ENCODE measurements at places on chromosomes 7 and 10.

DNA sequence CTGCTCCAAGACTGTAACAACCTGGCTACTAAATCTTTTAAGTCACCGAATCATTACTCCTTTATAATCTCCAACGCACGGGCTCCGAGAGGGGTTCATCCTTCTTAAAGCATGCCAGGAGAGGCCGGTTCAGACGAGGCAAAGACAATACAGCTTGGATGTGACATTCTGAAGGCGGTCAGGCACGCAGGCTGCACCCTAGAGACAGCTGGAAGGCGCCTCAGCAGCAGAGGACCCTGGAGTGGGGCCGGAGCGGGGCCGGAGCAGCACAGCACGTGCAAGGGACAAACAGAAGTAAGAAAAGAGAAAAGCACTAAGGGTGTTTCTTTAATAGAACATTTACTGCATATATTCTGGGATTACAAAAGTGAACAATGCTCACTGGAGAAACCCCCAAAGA is 97.8 kb upstream of the PPP2R2D start:
- DNase-seq = no peak

DNA sequence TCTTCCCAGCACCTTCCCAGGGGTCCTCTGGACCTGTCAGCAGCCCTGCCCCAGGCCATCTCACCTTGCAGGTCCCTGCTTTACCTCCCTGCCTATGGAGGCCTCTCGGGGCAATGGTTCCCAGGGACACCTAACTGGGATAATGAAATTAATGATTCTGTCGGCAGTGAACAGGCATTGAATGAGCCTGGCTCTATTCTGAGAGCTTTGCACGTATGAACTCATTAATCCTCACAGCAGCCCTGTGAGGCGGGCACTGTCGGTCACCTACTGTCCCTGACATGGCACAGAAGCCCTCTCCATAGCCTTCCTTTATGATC is 22.9 kb downstream of the ADCYAP1R1 start:
- no peak for DNase-seq

DNA sequence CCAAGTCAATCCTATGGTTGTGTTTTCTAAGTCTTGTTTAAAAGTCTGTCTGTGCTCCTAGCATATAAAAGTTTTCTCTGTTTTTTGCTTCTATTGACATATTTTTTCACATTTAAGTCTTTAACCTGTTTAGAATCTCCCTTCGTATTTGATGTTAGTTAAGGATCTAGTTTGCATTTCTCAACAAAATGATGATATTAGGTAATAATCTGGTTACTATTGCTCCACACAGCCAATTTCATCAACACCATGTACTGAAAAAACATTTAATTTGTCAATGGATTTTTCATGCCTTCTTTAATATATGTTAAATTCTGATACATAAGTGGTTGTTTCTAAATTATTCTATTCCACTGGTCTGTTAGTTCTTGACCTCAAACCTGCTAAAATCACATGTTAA is 17.5 kb upstream of the TSGA13 start:
- no peak for DNase-seq

DNA sequence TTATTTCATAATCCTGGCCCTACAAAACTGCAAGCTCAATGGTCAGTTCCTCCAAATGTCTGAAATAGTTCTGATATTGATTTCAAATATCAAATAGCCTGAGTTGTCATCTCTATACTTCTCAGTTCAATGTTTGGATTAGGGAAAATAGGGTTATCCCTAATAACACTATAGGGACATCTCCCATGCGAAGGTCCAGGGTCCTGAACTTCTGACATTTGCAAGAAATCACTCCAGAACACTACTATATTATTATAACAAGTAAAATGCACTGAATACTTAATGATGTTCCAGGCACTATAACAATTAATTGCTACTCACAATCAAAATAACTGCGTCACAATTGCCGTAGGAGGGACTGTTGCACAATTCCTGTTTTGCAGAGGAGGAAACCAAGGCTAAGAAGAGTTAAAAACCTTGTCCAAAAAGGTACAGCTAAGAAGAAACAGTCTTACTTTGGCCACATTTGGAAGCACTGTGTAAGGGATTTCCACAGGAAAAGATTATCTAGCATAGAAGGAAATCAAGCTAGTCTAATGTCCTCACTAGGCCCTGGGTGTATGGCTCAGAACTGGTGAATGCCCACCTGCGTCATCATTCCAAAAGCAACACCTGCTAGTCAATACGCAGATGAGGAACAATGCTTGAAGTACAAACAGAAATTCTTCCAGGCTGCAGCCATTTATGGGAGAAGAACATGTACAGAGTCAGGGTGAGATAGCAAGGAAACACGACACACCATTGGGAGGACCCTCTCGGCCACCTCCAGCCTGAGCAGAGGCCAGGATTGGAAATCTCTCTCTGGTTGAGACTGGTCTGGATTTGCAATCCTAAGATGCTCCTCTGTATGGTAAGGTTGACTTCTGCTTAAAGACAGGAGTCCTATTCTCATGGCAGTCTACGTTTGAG is 48.3 kb downstream of the ABLIM1 start:
- no peak for DNase-seq

GRCh38 chr10:95976362-95977229 is 66.8 kb upstream of the CCNJ start:
- DNase-seq = no peak

GRCh38 chr7:80403686-80404241 is 108.1 kb downstream of the GNAT3 start:
- DNase-seq = no peak

- no peak for DNase-seq
Observed at GRCh38 chr7:87759501-87759900, 116.7 kb downstream of the SLC25A40 start.

GRCh38 chr7:153406486-153406872 is 645.7 kb upstream of the DPP6 start:
- DNase-seq = no peak

GRCh38 chr7:618539-619367 is 99.1 kb upstream of the PDGFA start:
- no peak for DNase-seq

DNA sequence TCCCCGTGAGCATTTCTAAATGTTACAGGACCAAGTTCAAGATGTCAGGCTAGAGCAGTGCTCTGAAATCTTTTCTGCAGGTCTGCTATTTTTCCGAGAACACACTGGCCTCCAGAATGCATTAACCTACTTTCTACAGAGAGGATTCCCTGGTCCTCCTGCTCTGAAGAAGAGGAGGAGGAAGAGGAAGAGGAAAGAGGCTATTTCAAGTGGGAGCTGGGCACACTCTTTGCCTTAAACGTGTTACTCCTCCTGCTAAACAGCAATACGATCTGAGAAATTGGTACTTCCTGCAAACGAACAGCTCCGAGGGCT is 157.4 kb downstream of the FRMD4A start:
- DNase-seq = no peak

DNA sequence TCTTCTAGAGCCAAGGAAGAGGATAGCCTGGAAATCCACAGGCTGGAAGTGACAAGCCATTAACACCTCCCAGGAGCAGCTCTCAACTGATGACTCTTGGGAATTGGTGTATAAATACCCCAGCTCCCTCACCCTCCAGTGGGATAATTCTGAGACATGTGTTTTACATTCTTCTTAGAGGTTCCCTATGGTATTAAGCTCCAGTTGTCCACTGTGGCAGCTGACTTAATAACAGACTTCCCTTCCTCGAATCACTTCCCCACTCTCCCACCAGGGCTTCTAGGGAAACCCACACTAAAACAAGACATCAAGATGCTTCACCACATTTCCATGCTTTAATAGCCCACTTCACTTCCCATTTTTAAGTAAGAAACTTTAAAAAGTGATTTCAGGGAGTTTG is 47.2 kb downstream of the FAM107B start:
- DNase-seq = no peak

DNA sequence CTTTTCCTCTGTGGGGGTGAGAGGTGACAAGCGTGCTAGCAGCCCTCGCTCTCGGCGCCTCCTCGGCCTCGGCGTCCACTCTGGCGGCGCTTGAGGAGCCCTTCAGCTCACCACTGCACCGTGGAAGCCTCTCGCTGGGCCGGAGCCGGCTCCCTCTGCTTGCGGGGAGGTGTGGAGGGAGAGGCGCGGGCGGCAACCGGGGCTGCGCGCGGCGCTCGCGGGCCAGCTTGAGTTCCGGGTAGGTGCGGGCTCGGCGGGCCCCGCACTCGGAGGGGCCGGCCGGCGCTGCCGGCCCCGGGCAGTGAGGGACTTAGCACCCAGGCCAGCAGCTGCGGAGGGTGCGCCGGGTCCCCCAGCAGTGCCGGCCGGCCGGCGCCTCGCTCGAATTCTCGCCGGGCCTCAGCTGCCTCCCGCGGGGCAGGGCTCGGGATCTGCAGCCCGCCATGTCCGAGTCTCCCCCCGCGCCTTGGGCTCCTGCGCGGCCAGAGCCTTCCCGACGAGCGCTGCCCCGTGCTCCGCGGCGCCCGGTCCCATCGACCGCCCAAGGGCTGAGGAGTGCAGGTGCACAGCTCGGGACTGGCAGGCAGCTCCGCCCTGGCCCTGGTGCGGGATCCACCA is 352.8 kb upstream of the PODXL start:
- no peak for DNase-seq

GRCh38 chr7:85489498-85489897 is 302.6 kb upstream of the SEMA3D start:
- DNase-seq = no peak

DNA sequence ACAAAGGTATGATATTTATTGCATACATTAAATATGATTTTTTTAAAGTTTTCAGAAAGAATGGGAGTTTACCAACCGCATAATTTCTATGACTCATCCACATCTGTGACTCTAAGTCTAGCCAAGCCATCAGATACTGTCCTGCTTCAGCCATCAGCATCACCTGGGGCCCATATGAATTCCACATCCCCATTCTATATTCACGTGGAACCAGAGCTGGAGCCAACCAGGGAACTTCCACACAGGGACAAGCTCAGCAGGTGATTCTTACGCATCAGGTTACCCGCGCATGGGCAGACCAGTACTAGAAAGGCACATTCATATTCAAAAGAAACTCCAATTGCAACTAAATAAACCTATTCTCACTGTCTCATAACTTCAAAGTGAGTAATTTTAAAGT is 817.7 kb upstream of the IGFBP3 start:
- DNase-seq = no peak

DNA sequence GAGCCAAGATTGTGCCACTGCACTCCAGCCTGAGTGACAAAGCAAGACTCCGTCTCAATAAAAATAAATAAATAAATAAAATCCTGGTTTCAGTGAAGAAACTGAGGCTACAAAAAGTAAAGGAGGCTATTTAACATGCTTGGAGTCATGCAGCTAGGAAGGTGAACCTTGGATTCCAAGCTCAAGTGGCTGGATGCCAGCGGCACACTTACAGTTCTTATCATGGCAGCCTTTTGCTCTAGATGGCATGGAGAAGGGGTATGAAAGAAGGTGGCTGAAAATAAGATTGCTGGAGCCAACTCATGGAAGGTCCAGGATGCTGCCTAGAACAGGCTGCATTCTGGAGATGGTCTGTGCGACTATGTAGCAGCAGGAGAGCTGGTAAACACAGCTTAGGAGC is 170.0 kb downstream of the SLC25A13 start:
- DNase-seq = no peak

- DNase-seq = no peak
Observed at GRCh38 chr10:125016611-125017202, 74.8 kb downstream of the ZRANB1 start.

DNA sequence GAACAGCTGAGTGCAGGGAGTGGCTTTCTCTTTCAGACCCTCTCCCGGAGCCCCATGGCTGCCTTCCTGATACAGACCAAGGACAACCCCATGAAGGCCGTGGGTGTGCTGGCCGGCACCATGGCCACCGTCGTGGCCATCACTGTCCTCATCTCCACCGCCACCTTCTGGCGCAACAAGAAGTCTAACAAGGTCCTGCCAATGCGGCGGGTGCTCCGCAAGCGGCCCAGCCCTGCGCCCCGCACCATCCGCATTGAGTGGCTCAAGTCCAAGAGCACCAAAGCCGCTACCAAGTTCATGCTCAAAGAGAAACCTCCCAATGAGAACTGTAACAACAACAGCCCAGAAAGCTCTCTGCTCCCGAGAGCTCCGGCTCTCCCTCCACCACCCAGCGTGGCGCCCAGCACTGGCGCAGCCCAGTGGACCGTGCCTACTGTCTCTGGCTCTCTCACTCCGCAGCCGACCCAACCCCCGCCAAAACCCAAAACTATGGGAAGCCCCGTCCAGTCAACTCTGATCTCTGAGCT is 11.2 kb downstream of the LRIT2 start:
- DNase-seq = no peak

DNA sequence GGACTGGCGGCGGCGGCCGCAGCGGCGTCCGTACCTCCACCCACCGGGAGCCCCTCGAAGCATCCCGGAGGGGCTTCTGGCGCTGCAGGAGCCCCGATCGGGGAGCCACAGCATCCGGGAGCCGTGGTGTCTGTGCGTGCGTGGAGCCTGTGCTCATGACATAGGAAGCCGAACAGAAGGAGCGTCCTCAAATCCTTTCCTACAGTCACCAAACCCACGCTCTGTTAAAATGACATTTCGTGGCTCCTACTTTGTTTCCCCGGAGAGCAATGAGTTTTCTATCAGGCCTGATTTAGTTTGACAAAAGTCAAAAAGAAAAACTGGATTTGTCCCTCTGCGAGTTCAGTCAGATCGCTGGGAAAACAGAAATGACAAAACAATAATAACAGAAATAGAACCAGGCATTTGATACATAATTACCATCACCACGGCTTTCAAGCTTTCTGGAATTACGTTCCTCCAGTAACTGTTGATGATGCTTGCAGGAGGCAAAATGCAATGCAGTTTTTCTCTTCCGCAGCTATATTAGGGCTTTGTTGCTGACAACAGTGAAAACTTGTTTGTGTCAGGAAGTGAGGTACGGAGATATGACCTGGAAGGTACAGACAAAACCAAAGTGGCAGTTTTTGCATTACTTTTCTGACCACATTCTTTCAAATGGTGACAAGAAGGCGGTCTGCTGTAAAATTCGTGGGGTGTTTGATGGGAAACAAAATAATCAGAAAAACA is 219.3 kb upstream of the MKLN1 start:
- DNase-seq = peak; percentile 53

GRCh38 chr7:158498443-158499081 is 89.1 kb downstream of the PTPRN2 start:
- no peak for DNase-seq

GRCh38 chr10:124600051-124600880 is 138.6 kb downstream of the LHPP start:
- no peak for DNase-seq

DNA sequence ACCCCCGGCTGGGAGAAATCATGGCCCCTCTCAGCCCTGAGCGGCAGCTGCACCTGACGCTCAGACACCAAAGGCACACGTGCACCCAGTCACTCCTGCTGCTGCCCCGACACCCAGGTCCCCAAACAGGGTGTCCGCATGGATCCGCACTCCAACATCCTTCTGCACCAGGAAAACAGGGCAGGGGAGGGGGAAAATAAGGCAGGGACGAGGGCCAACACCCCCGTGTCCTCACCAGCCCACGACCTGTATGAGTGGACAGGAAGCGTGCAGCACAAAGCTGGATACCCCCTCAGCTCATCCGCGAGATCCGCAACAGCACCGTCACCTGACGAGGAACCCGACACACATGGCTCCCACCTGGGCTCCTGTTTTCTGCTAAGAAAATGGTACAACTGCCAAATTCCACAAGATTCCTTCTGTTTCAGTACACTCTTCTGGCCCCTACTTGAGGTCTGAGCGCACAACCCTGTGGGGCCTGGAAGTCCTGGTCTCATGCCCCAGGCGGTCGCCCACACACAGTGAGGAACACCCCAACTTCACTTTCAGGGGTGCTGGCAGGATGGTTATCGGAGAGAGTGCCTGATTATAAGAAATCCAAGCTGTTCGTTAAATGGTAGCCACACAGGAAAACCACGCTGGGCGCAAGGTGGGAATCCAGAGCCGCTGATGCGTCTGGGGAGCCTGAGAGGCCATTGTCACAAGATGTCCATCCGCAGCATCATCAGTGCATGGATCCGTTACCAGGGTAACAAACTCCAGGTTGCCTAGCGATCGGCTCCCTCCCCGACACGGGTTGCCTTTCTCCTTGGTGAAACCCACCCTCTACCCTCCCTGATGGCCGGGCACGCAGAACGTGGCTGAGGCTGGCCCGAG is 63.6 kb downstream of the ZRANB1 start:
- no peak for DNase-seq

Measured in germinal center (tissue), 1 donor.